ENCODE measurements at places on chromosomes 16 and 17.
A peak's percentile ranks its signal among the peaks of the same experiment; 100 is the strongest.

- no peak for DNase-seq
- H3K4me3 ChIP-seq, result no peak overlapping the region
- no peaks in the 10 kb centered on the region for H3K27me3 ChIP-seq
Observed at GRCh38 chr17:69908626-69909368, 166.2 kb upstream of the KCNJ16 start.

DNA sequence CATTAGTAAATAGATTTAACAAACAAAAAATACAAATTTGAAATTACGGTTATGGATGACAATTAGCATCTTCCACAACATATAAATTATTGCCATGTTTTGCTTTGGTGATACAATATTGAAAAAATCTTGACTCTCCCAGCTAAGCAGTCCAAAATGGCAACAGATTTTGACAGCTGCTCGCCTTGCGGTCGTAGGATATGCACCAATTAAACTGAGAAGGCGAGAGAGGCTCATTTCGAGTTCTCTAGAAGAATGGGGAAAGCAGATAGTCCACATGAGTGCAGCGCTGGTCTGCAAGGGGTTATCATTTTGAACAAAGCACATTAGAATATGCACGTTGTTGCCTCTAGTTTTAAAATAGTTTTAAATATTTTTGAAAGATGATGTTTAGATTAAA is 55.3 kb downstream of the AKAP1 start:
- H3K27me3 ChIP-seq, result no peaks in the 10 kb centered on the region
- H3K27ac ChIP-seq, result no peak overlapping the region
- no peak for DNase-seq
- H3K4me3 ChIP-seq, result no peak overlapping the region
- H3K4me1 ChIP-seq, result no peaks in the 10 kb centered on the region

DNA sequence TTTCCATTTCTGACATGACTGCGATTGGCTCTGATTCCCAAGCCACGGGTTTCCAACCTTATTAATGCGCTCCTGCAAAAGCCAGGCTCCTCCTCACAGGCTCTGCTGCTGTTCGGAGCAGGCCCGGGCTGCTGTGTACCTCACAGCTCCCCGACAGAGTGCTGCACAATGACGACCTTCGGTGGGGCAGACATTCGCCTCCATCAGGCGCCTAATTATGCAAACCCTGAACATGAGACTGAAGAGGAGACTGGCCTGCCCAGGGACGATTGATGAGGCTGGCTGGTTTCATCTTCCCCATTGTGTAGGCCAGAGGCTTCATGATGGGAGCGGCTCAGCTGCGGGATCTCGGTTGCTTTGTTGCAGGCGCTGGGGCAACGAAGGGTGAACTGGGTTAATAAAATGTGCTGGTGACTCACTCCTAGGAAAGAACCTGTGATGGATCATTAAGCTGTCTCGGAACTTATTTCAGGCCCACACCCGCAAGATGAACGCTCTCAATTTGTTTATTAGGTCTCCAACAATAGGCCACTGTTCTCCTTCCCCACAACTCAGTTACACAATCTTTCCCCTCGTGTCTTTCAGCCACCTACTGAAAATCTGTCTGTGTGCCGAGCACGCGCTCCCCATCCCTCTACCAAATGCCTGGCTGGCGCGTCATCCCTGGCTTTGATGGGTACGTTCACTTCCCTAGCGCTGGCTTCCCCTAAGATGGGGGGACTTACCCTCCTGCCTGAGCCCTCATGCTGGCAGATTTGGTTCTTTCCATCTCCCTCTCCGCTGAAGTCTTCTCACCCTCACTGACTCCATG is 27.2 kb upstream of the TOB1 start:
- H3K4me1 ChIP-seq, result no peaks in the 10 kb centered on the region
- no peaks in the 10 kb centered on the region for H3K36me3 ChIP-seq
- no peaks in the 10 kb centered on the region for H3K27me3 ChIP-seq

DNA sequence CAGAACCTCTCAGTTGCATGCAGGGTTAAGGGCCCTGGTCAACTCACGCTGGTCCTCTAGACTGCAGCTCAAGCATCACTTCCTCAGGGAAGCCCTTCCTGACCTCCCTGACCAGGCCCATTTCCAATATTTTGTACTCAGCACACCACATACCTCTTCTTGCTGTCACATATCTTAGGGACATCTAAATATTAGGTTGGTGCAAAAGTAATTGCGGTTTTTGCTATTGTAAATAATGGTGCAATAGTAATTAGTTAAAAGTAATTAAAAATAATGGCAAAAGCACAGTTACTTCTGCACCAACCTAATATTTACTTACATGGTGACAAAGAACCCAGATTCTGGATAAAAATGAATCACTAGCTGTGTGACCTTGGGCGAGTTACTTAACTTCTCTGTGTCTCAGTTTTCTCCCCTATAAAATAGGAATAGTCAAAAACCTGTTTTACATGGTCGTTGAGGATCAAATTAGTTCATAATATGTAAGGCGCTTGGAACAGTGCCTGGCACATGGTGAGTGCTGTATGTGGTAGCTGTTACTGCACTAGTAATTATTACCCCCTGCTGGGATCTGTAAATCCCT is 177.4 kb downstream of the PRKCB start:
- H3K4me1 ChIP-seq, result peaks cover 8% of the 10 kb centered on the region
- H3K4me3 ChIP-seq, result no peak overlapping the region
- DNase-seq, result no peak
- no peaks in the 10 kb centered on the region for H3K36me3 ChIP-seq
- peaks cover 2% of the 10 kb centered on the region for H3K27me3 ChIP-seq
- no peak overlapping the region for H3K27ac ChIP-seq

GRCh38 chr17:39642291-39643074 is 5.5 kb downstream of the STARD3 start:
- H3K36me3 ChIP-seq, result no peaks in the 10 kb centered on the region
- no peak overlapping the region for H3K4me3 ChIP-seq
- no peaks in the 10 kb centered on the region for H3K27me3 ChIP-seq
- H3K4me1 ChIP-seq, result peaks cover 52% of the 10 kb centered on the region
- no peak for DNase-seq

DNA sequence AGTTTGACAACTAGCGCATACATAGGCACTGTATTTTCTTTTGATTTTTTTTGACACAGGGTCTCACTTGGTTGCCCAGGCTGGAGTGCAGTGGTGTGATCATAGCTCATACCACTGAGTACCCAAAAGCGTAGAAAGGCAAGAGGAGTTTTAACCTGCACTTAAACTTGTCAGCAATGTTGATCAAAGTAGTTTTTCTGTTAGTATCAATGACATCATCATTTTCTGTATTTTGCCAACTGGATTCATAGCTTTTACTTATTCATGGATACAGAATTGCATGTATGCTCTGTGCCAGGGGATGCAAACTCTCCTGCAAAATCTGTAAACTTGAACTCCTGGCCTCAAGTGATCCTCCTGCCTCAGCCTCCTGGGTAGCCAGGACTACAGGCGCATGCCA is 55.9 kb upstream of the ATP2A3 start:
- H3K36me3 ChIP-seq, result peaks cover 66% of the 10 kb centered on the region
- no peak for DNase-seq
- no peaks in the 10 kb centered on the region for H3K27me3 ChIP-seq
- H3K4me3 ChIP-seq, result no peak overlapping the region
- no peak overlapping the region for H3K27ac ChIP-seq

GRCh38 chr17:29390851-29391631 is 878 bp downstream of the TAOK1 start:
- H3K4me3 ChIP-seq, result peak overlapping the region; percentile 71
- peaks cover 17% of the 10 kb centered on the region for H3K4me1 ChIP-seq
- no peaks in the 10 kb centered on the region for H3K36me3 ChIP-seq
- peak overlapping the region; percentile 89 for H3K27ac ChIP-seq

DNA sequence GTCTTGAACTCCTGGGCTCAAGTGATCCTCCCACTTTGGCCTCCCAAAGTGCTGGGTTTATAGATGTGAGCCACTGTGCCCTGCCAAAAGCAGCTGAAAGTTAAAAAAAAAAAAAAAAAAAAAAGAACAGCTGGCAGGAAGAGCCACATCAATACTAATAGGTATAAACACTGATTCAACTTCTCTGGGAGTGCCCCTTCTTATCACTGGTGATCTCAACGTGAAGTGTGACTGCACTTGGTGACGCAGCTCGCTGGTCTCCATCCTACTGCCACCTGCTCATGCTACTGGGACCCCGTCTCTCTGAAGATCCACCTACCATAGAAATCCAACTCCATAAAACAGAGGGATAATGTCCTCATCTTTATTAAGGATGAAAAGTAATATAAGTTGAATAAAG is 40.8 kb downstream of the RNF157 start:
- no peak overlapping the region for H3K4me3 ChIP-seq
- no peaks in the 10 kb centered on the region for H3K36me3 ChIP-seq

- H3K27ac ChIP-seq, result peak overlapping the region; percentile 98
- peaks cover 16% of the 10 kb centered on the region for H3K4me1 ChIP-seq
- H3K36me3 ChIP-seq, result peaks cover 21% of the 10 kb centered on the region
- no peaks in the 10 kb centered on the region for H3K27me3 ChIP-seq
- DNase-seq, result no peak
- H3K4me3 ChIP-seq, result peak overlapping the region; percentile 92
Observed at GRCh38 chr16:228151-228851, 948 bp downstream of the LUC7L start.

- H3K4me1 ChIP-seq, result no peaks in the 10 kb centered on the region
- no peak overlapping the region for H3K27ac ChIP-seq
- H3K27me3 ChIP-seq, result no peaks in the 10 kb centered on the region
- H3K36me3 ChIP-seq, result no peaks in the 10 kb centered on the region
- no peak overlapping the region for H3K4me3 ChIP-seq
Observed at GRCh38 chr17:61702450-61702849, 111.4 kb upstream of the NACA2 start.

DNA sequence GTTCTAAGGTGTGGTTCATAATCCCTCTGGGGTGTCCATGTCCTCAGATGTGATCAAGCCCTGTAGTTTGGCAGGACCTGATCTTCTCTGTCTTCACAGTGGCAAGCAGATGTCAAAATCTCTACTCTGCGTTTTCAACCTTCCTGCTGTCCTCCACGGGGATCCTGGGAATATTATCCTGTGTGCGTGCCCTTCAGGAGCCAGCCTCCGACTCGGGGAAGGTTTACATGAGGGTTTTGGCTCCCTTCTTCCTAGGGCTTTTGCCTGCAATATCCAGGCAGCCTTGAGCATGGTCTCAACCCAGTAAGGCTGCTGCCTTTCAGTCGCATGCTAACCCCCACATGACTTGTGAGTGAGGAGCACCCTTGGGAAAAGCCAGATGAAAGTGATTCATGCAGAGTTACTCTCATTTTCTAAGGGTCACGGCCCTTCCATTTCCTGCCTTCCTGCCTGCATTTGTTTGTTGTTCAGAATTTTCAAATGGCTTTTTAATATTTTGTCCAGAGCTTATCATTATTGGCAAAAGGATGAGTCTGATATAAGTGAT is 202.2 kb upstream of the CHMP6 start:
- peak overlapping the region; percentile 27 for H3K27ac ChIP-seq
- peak; percentile 75 for DNase-seq
- peaks cover 11% of the 10 kb centered on the region for H3K4me1 ChIP-seq
- no peak overlapping the region for H3K4me3 ChIP-seq
- H3K27me3 ChIP-seq, result no peaks in the 10 kb centered on the region
- no peaks in the 10 kb centered on the region for H3K36me3 ChIP-seq

GRCh38 chr16:58051296-58051695 is 25.7 kb downstream of the MMP15 start:
- no peak overlapping the region for H3K4me3 ChIP-seq
- H3K36me3 ChIP-seq, result no peaks in the 10 kb centered on the region
- no peak overlapping the region for H3K27ac ChIP-seq
- H3K27me3 ChIP-seq, result no peaks in the 10 kb centered on the region

DNA sequence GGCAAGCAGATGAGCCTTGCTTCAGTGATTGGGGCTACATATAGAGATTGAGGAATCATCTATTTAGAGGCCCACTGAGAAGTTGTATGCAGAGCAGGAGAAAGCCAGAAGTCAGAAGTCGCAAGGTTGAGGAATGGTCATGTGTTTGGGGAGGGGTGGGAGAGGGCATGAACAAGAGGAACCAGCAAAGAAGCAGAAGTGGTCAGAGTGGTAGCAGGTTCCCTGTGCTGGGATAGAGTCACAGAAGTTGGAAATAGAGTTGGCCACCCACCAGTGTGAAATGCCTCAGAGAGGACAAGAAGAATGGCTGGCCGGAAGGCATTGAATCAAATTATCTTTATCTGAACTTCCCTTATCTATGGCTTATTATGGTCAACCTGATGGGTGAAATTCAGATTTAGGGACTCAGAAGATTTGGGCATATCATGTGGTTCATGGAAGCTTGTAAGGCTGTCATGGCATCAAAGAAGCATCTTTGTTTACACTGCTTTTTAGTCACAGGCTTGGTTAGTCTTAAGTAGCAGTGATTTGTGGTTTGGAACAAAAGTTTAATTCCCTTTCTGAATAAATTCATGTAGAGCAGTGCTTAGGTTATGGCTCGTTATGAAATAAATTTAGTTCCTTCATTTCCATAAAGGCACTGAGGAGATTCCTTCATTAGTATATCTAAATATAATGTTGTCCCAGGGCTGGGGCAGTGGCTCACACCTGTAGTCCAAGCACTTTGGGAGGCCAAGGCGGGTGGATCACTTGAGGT is 19.7 kb downstream of the MAP3K3 start:
- peaks cover 9% of the 10 kb centered on the region for H3K36me3 ChIP-seq
- H3K4me3 ChIP-seq, result no peak overlapping the region

- H3K36me3 ChIP-seq, result peaks cover 11% of the 10 kb centered on the region
- H3K27ac ChIP-seq, result peak overlapping the region; percentile 66
- H3K27me3 ChIP-seq, result no peaks in the 10 kb centered on the region
- H3K4me1 ChIP-seq, result peaks cover 29% of the 10 kb centered on the region
- DNase-seq, result no peak
- peak overlapping the region; percentile 80 for H3K4me3 ChIP-seq
Observed at GRCh38 chr16:29821643-29822115, 1.4 kb downstream of the MVP start.

DNA sequence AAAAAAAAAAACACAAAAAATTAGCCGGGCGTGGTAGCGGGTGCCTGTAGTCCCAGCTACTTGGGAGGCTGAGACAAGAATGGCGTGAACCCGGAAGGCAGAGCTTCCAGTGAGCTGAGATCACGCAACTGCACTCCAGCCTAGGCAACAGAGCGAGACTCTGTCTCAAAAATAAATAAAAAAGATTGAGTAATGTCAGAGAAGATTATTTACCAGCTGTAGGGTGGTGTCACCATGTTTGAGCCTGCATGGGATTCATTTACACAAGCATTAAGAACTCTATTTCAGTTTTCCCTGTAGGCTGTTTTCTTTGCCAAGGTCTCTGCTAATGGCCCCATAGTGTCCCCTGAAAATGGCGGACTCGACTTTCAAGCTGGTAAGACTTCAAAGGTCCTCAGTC is 575.0 kb downstream of the CDH13 start:
- H3K36me3 ChIP-seq, result no peaks in the 10 kb centered on the region
- H3K4me3 ChIP-seq, result no peak overlapping the region
- H3K4me1 ChIP-seq, result no peaks in the 10 kb centered on the region
- no peak for DNase-seq

GRCh38 chr17:57809879-57810278 is 40.0 kb downstream of the MRPS23 start:
- peaks cover 33% of the 10 kb centered on the region for H3K4me1 ChIP-seq
- no peak overlapping the region for H3K27ac ChIP-seq
- no peak overlapping the region for H3K4me3 ChIP-seq
- H3K36me3 ChIP-seq, result no peaks in the 10 kb centered on the region

- H3K27ac ChIP-seq, result peak overlapping the region; percentile 51
- no peaks in the 10 kb centered on the region for H3K27me3 ChIP-seq
- H3K36me3 ChIP-seq, result no peaks in the 10 kb centered on the region
- H3K4me3 ChIP-seq, result no peak overlapping the region
- DNase-seq, result no peak
Observed at GRCh38 chr17:4509923-4510617, 11.4 kb downstream of the SPNS2 start.

Measured in lung (tissue), 17 donors.